Endothelial cell (in vitro differentiated cells): ENCODE measurements at places on chromosomes 3 and 15.

DNA sequence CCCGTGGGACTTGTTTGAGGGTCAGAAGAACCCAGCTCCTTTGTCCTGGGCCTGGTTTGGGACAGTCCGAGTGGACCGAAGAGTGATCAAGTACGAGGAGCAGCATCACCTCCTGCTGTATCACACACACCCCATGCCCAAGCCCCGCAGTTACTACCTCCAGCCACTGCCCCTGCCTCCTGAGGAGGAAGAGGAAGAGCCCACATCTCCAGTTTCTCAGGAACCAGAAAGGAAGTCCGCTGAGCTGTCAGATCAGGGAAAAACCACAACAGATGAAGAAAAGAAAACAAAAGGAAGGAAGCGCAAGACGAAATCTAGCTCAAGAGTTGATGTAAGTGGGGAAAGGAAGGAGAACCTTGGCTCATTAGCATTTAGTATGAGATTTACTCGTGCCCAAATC is 3.3 kb upstream of the P2RY12 start:
- DNase-seq = peak; percentile 19

DNA sequence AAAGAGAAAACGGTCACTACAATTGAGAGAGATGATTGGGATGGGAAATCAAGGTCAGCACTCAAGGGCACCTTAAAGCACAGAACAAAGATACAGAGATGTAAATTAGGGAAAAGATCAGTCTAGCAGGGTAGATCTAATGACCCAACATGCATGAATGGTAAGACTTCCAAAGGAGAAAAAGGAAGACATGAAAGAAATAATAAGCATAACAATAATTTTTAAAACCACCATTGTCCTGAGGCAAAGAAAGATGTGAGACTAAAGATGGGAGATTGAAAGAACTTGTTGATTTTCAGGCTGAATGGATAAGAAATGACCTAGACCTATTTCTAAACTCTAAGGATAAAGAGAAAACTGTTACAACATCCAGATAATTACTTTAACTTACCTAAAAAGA is 34.8 kb upstream of the AMOTL2 start:
- no peak for DNase-seq

DNA sequence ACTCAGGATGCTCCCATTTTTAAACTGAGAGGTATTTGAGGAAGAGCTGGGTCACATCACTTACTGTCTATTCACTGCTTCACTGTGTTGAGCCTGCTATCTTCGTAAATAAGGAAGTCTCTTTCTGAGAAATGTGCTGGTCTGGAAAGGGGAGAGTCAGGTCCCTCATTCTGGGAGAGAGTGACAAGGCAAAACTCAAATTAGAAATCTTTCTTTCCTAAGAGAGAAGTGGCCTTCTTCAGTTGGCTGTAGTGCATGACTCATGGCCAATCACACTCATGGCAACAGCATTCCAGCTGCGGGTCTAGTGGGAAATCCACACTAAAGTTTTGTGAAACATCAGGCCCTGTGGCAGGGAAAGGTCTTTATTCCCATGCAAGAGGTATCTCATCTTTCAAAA is 11.5 kb upstream of the TIMP4 start:
- no peak for DNase-seq

GRCh38 chr3:153284282-153284938 is 122.4 kb downstream of the RAP2B start:
- no peak for DNase-seq

GRCh38 chr15:90818251-90819210 is 49.9 kb upstream of the FURIN start:
- DNase-seq = no peak

- no peak for DNase-seq
These were observed 55.6 kb upstream of the ICE2 start for GRCh38 chr15:60534546-60534945.

DNA sequence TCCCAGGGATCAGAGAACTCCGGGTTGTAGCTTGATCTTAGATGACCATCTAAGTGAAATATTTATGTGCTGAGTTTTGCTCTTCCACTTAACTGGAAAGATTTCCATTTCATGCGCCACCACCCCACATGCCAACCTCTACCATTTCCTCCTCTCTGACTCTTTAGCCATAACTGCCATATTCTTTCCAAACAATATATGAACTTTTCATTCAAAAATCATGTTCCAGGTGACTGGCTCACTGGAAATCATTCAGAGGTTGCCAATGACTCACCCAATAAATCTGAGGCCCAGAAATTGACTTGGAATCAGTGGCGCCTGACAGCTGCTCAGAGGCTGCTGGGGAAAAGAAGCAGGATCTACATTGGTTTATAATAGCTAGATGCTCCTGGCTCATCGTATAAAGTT is 31.6 kb upstream of the FAM174B start:
- no peak for DNase-seq

DNA sequence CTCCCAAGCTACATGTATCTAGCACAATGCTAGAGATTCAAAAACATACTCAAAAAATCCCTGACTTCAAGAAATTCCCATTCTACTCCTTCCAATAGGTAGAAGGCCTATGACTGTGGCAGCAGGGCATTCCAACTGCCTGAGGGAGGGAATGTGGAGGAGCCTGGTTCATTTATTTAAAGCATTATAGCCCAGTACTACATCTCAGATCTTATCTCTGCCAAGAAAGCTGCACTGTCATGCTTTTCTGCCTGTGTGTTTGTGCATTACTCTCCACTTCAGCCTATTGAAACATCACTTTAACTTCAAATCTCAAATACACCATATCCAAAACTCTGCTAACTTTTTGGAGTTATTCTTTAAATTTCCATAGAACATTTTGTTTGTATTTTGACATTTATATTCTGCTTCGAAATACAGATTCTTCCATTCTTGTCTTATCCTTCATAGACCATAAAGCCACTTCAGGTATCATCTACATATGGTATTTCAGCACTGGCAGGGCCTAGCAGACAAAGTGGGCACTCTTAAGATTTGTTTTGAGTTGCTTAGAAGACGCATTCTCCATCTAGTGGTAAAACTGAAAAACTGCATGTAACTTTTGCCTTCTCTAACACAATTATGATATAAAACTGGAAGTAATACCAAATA is 59.1 kb upstream of the NEDD4 start:
- no peak for DNase-seq

DNA sequence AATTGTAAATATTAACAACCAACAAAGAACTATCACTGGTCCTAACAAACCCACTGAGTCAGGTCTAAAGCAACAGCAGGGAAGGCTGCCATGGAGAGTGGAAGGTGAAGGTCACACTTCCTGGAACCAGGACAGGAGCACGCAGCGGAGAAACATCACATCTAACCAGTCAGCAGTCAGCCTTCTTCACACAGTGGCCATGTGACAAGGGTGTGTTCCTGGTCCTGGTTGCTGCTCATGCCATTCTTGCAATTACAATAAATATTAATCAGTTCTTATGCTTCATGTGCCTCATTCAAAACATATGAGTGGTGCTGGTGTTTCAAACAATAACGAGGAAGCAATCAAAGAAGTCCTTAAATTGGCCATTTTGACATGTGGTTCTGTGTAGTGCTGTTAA is 162.8 kb downstream of the ARRDC4 start:
- no peak for DNase-seq

DNA sequence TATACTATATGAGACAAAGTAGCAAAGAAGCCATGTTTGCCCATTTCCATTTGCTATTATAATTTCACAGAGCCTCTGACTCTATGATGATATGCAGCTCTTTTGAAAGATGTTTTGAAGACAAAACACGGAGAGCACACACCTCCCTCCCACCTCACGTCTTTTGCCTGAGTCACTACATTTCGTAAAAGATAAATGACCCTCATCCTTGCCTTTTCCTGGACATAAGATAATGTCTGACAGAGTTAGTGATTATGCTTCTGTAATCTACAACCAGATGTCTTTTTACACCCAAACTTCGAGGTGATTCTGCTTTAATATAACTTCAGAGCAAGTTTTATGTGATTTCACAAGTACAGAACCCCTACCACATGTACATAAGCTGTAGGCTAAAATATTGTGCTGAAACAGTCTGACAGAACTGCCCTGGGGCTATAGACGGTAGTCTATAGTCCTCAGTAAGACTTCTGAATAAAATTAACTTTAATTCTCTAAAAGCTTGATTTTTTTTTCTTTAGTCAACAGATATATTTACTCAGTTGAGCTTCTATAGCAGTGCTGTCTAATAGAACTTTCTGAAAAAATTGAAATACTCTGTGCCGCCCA is 99.9 kb downstream of the CD200R1L start:
- no peak for DNase-seq

GRCh38 chr3:182967218-182968204 is 12.8 kb downstream of the DCUN1D1 start:
- no peak for DNase-seq

GRCh38 chr3:72426618-72427397 is 421.4 kb downstream of the SHQ1 start:
- no peak for DNase-seq

- DNase-seq = no peak
These were observed 29.8 kb downstream of the HGD start for GRCh38 chr3:120652281-120652680.

DNA sequence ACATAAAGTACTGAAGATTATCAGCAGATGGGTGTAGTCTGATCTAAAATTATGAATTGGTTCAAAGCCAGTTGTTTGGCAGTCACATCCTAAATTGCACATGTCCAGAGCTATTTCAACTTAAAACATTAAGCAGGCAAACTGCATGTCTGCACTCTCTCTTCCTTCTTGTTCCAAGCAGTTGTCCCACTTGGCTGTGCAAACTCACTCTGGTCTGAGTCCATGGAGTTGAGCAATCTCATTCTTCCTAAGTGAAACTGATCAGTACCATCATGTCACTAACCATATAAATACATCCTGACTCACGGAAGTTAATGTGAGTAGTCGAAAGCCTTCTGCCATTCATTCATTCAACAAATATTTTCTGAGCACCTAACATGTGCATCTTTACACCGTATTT is 353.0 kb downstream of the ROBO1 start:
- DNase-seq = no peak

GRCh38 chr3:31022716-31023115 is 128.3 kb upstream of the GADL1 start:
- DNase-seq = no peak

DNA sequence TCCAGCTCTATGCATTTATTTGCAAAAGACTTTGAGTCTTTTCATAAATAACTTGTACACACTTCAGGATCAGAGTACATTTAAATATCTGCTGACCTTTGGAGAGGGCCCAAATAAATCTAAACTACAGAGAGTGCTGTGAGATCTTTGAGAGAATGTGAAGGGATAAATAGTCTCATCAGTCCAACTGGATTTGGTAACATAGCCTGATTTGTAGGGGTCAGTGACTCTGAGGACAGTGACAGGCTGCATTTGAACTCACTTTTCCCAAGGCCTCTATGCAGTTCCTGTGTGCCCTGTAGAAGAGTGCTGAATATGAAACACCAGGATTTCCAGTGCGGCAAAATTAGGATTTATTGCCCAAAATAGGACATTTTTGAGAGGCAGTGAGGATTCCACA is 136.2 kb downstream of the ZPLD1 start:
- DNase-seq = no peak

GRCh38 chr3:118171236-118171852 is 863.3 kb downstream of the IGSF11 start:
- no peak for DNase-seq

DNA sequence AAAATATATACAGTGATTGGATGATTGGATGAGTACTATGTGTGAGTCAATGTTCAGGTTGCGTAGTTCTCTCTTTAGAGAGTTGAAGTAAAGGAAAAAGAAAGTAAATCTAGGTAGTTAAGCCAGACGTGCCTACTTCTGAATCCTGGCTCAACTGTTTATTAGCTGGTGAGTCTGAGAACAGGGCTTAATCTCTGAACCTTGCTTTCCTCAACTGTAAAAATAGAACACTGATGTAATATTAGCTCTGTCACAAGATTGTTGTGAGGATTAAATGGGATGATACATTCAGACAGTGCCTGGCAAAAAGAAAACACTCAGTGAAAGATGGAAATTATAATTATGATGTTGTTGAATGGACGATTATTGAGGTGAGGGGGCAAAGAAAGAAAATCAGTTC is 413.4 kb downstream of the MAGI1 start:
- DNase-seq = no peak

- DNase-seq = no peak
These were observed 53.8 kb upstream of the SEC22A start for GRCh38 chr3:123147754-123148535.

DNA sequence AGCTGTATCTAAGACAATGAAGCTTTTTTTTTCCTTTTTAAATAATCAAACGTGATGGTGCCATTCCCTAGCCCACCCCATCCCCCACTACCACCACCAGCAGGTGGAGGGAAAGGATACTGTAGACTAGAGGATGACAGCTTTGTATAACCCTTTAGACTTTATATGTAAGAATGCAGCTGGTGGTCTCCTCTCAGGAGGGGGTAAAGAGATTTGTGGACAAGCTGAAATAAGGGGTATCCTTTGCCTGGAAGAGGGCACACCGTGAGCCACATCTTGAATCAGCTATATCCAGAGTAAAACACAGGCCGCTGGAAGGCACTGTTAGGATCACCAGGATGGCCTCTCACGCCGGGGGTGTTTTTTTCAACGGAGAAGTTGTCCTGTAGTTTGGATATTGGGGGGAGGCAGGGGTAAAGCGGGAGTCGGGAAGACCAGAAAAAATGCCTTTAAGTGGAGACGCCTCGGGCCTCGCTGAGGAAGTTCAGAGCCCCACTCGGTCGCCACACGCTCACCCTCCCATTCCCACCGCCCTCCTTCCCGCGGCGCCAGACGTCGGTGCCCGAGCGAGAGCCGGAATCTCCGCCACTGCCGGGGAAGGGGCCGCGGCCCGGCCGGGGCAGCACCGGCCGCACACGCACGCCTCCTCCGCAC is 986 bp downstream of the KPNA4 start:
- DNase-seq = peak; percentile 37

DNA sequence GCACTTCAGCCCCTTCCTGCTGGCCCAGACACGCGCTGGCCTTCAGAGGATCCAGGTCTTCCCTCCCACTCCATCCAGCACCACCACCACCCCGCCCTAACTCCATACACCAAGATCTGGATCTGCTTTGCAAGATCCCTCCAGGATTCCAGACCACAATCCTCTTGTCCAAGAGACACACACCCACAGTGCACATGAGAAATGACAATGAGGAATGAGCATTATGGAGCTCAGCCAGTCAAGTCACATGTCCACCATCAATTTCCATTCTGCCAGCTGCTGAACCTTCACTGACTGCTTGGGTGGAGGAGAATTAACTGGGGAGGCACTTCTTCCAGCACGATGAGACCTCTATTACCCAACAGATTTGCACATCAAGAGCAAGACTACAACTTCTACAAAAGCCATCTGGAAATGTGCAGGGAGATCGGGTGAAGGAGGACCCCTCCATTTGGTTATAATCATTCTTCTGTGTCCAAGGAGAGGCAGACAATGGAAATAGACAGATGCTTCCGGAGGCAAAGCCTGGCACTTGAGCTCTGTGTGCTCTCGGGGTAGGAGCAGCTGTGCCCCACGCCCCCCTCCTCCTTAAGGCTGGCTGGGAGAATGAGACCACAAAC is 12.3 kb upstream of the SPATA12 start:
- DNase-seq = no peak
